WERI-Rb-1 (cell line): ENCODE measurements at places on chromosomes 4 and X.

DNA sequence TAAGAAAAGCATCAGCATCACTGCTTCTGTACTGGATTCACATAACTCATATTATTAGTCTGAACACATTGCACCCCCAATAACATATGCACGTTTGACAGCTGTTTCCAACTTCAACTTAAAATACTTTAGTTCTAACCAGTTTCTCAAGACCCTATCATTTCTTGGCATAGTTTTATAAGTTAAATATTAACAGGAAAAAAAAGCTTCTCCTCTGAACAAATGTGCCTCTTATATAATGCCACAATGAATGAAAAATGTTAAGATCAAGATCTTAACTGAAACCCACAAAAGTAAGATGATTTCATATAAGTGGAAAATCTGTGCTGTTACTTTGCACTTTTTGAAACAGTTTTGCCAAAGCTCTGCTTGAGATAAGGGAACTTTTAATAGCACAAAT lies 652.8 kb upstream of the FAM241A start:
- DNase-seq: no peak

- no peak for DNase-seq
These were observed 51.2 kb downstream of the DCUN1D4 start for GRCh38 chr4:51894059-51894645.

DNA sequence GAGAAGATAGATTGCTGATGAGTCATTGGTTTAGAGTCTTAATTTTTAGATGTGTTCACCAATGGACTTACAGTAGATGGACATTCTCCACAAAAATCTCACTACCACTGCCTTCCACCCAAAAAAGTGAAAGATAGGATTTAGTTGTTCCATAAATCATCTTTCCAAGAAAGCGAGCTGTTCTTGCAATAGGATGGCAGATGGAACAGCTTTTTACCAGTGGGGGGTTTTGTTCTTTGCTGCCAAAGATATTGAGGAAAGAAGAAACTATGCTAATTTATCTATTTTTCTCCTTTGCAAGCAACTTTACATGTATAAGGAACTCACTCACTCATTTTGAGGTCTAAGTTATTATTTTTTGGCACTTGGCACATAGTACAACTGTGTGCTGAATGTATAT lies 109.5 kb downstream of the ADGRL3 start:
- DNase-seq: no peak

DNA sequence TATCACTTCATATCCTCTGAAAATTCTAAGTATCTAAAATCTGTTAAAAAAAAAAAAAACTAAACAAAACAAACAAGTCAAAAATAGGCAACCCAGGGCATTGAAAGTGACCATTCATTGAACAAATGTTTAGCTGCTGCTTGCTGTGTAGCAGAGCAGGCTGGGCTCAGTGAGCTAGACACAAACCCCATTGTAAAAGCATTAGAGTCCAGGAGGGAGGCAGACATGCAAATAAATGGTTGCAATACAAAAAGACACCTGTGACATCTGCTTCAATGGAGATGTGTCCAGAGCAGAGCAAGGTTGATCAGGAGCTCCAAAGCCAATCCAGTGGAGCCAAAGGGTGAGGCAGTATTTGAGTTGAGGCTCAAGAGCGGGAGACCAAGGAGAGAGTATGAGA lies 267.3 kb upstream of the GATB start:
- no peak for DNase-seq

DNA sequence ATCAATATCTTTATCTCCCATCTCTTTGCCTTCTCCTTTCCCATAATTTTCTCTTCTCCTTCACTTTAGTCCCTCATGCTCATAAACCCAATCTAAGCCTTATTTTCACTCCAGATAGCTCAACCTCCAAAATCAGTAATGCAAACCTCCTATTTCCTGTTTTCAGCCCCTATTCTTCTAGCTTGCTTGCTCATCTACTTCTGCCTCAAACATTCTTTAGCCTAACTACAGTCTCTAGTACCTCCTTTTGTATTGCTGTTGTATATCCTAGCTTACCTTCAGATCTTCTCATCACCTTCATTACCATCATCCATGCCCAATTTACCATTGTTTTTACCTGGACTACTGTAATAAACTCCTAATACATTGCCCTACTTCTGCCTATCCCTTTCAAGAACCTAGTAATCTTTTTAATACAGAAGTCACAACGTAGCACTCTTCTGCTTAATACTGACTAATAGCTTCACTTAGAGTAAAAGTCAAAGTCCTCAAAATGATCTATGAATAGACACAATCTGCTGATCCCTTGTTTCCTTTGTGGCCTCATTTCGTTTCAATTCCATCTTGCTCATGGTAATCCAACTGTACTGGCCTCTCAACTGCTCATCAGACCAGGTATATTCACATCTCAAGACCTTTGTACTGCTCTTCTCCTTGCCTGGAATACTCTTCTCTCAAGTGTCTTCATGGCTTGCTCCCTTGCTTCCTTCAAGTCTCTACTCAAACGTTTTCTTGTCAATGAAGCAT lies 123.4 kb downstream of the FAM13A start:
- DNase-seq: no peak

GRCh38 chr4:185179488-185179887 lies 24.3 kb downstream of the CFAP97 start:
- DNase-seq: no peak

DNA sequence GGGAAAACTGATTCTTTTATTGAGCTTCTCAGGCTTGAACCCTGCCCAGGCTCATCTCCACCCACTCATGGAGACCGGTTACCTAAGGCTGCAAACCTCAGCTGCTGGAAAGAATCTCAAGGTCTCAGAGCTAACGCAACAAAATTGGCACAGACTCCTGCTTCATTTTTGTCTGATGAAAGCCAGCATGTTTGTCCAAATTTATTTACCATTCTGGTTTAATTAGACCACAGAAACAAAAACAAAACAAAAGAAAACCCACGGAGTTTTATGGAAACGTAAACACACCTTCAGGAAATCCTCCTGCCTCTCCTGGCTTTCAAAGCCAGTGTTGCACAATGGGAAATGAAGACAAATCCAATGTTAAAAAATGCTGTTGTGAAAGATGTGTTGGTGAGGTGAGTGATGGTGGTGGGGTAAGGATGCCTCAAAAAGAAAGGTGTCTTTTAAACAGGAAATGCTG lies 56.4 kb upstream of the PDLIM3 start:
- DNase-seq: no peak

- no peak for DNase-seq
These were observed 126.6 kb downstream of the PLS3 start for GRCh38 chrX:115687595-115687994.

- DNase-seq: no peak
These were observed 211.2 kb downstream of the CPEB2 start for GRCh38 chr4:15213302-15213970.

DNA sequence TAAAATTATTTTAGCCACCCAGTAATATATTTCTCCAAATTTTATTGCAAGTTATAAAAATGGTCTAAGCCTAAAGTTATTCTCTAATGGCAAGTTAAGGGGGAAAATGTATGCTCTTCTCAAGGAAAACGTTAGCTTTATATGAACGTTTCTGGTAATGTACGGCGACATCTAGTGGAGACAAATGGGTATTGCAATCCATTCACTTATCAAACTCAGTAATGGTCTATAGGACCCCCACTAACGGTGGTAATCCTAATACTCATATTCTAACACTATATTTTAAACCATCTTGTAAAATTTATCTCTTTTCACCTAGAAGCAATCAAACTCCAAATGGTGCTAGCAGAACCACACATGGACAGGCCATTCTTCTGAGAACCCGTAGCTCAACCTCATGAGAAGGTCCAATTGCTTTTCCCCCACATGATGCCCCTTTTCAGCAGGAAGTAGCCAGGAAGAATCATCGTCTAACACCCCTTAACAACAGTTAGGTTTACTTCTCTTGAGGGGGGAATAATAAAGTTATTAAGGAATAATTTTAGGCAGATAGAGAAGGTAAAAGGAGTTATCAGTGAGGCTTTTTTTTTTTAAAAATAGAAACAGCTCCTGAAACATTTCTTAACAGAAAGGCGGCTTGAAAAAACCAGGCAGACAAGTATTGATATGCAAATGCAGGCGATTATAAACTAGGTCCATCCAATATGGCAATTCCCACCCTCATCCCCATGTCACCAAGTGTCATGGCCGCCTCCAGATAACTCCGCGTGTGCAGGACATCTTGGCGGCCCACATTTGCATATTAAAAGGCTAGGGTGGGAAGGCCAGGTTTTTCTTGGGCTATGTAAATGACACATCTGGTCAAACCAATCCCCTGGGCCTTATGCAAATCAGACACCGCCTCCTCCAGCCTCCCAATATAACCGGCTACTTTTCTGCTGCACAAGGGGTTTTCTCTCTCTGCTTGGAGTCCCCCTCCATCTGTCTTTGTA lies 35.0 kb downstream of the NUDT11 start:
- no peak for DNase-seq

DNA sequence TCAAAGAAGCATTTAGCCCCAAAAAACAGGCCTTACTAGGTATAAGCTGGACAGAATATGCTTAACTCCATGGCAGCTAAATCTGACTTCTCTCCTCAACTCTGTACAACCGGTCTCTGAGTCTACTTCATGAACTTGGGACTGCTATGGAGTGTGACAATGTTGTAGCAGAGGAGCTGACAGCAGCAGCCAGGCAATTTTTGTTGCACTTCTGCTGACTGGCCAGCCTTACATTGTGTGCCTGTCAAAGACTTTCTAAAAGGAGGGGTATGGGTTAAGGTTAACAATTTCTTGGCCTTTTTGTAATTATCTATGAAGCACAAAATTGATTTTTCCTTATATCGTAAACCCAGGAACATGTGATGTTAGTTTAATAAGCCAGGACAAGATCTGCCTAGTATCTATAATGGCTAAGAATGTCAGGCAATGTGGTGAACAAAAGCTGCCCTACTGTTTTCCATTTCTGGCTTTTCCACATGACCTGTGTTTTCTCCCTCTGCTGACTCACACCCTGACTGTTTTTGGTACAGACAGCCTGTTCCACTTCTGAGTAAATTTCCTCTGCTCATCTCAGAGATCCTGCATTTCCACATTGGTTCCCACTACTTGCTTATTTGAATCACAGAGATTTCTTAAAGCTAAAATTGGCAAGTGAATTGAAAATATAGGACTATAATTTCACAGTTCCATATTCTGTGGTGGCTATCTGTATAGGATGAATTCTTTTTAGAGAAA lies 9.3 kb downstream of the NOX1 start:
- no peak for DNase-seq

DNA sequence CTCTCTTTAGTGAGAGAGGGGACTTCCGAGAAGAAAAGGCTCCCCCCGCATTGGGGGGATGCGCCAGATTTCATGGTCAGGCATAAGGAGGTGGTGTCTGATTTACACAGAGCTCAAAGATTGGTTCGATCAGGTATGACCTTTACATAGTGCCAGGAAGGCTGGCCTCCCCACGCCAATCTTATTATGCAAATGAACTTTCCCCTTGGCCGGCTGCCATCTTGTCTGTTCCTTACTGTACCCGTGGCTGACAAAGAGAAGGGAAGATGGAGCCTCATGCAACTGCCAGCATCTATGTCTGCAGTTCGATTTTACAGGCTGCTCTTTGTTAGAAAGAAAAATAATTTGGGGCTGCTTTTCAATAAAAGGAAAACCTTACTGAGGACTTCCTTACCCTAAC lies 197.2 kb downstream of the GPM6A start:
- no peak for DNase-seq
